CD4-positive, alpha-beta T cell treated with Interleukin-12 subunit alpha and Interleukin-12 subunit beta, for 1 hour (primary cell): ENCODE measurements at places on chromosomes 2 and 18.

DNA sequence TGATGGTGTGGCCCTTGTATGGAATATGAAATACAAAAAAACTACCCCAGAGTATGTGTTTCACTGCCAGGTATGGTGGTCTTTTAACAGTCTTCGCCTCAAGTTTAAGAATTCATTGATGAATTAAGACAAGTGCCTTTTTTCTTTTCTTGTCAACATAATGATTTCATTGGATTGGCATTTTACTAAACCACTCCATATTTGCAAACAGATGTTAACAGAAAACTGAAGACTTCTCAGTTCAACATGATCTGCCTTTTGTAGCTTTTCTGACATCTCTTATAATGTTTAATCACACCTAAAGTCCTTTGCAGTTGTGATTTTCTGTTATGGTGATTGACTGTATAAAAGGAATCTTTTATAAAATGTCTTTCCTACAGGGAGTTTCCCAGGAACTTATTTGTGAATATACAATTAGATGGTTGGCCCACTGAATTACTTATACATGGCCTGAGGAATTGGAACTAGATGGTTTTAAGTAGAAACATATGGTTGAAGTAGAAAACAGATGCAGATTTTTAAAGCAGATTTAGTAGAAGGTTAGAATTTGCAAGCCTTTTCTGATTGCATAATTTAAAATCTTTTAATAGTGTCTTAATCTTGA is 39.7 kb downstream of the DYNC1I2 start:
- DNase-seq = no peak

- DNase-seq = no peak
These were observed 65.4 kb downstream of the TET3 start for GRCh38 chr2:74050151-74050550.

DNA sequence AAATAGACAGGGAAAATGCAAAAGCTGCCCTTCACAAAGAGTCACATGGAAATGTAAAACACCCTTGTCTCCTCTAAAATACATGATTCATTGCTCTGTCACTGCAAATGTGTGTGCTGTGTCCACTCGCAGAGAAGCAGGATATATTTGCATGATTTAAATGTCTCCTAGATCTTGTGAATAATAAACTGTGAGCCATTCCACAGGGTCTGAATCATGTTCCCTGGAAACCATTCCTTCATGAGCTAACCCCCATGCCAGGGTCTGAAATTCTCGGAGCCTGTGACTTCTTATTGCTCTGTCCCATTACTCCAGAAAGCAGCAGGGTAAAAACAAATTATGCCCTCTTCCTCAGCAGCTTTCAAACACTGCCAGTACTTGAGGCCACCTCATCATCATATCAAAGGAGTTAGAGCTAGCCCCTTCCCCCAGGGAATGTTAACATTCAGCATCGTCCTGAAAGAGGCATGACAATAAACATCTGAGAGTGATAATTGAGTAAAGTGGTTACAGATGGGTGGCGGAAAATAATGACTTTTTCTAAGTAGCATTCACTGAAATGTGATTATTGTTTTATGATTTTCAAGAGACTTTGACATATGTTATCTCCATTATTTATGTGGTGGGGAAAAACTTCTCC is 11.7 kb upstream of the CNGA3 start:
- DNase-seq = no peak

DNA sequence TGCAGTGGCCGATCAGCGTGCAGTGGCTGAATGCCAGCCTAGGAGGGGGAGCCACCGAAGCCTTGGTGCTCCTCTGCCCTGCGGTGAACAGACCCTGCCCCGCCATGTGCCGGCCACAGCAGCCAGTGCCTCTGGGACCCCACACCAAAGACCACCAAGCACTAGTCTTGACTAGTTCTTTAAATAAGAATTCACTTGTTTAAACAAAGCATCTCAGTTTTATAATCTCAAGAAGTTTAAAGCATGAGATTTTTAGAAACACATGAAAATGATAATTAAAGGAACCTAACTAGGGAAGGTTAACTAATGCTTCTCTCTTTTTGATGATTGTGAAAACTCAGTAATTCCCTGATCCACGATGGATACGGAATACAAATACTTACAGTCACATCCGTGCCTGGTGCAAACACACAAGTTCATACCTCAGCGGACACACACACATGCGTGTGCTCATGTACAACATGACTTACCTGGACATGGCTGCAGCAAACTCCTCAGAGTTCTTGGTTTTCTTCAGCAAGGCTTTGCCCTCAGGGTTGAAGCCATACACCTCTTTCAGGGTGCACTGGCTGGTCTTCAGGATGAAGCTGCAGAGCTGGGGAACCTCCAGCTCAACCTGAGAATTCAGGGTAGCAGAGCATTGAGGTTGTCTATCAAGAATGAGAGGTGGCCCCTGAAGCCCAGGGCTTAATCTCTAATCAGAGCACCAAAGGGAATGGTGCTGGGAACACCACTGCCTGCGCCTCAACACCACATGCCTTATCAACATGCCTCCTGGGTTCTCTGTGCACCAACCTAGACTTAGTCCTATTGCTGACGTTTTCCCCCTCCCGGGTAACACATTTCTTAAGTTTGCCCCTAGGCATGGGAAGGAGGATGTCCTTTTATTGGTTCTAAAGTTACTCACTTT is 3.1 kb downstream of the APOB start:
- no peak for DNase-seq

GRCh38 chr2:170454471-170455372 is 260.4 kb upstream of the SP5 start:
- DNase-seq = no peak

DNA sequence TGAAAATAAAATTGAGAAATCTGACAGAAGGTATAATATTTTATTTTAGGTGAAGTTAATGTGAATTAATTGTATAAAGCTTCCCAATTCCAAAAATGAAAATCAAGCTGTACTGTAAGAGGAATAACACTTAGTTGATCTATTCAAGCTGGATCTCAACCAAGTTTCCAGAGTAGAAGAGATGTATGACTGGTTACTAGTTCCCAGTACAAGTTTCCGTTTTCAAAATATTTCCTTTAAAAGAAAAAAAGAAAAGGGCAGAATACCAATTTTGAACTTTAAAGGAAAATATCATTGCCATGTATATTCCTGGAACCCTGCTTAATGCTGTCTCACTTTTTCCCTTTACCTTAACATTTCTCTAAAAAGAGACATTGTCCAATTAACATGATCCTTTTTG is 308.5 kb downstream of the IRS1 start:
- DNase-seq = no peak

DNA sequence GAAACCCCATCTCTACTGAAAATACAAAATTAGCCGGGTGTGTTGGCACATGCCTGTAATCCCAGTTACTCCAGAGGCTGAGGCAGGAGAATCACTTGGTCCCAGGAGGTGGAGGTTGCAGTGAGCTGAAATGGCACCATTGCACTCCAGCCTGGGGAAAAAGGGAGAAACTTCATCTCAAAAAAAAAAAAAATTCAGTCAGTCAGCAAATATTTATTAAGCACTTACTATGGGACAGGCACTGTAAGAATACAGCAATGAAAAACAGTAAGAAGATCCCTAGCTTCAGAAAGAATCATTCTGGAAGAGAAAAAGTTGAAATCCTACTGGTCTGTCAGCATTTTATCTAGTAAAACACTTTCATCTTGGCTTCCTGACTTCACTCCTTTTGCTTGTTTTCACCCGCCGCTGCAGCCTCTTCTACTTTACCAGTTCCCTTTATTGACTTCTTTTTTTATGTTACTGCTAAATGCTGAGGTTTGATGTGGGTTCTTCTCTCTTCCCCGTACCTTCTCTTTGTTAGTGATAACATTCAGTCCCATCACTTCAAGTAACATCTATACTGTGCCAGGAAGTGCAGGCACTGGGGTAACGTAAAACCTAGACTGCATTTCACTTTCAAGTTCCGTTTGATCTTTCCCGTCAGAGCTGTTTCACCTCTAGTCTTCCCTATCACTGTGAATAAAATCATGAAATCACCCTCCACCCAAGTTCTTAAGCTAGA is 10.8 kb upstream of the TAF4B start:
- DNase-seq = peak; percentile 66

DNA sequence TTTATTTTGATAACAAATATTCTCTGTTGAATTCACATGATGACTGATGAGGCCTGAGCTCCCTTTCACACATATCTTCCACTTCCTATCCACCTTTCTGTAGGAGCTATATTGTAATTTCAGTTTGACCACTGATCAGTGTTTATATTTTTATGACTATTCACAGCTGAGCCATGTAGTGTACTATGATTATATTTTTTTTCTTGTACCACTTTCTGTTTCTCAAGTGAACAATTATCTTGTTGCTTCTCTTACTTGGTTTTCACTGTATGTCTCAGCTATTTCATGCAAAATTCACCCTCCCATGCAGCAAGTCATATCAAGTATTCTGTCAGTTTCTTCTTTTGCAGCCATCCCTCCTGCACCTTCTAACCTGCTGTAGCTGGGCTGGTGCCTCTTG is 78.4 kb downstream of the TMEM247 start:
- DNase-seq = no peak

DNA sequence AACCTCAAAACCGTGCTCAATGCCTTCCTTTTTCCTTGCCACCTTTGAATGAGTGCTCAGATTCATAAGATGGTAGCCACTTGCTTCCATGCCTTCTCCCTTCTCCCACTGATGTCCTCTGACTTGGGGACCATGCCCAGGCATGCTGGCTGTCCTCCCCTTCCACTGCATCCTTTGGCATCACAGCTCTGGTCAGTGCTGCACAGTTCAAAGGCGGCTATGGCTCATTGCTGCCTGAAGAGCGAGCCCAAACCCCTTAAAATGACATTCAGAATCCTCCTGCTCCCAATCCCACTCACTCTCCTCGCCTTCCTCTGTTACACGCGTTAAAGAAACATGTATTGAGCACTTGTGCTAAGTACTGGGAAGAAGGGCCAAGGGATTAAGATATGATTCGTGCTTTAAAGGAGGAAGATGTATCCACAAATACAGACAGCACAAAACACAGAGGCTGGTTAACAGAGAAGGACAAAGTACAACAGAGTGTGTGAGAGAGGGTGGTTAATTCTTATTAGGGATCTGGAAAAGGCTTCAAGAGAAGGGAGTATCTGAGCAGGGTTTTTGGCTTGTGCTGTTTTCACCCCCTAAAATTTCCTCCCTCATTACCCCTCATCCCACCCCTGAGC is 81.8 kb downstream of the CERKL start:
- DNase-seq = no peak

GRCh38 chr2:201194097-201194496 is 11.2 kb downstream of the CASP10 start:
- DNase-seq = peak; percentile 50

GRCh38 chr18:55499526-55499925 is 88.5 kb downstream of the TCF4 start:
- DNase-seq = no peak

GRCh38 chr2:6793913-6794312 is 71.8 kb downstream of the CMPK2 start:
- no peak for DNase-seq

GRCh38 chr2:161136696-161137324 is 23.4 kb upstream of the TANK start:
- peak; percentile 86 for DNase-seq

GRCh38 chr2:69628325-69629021 is 15.1 kb downstream of the AAK1 start:
- DNase-seq = no peak

DNA sequence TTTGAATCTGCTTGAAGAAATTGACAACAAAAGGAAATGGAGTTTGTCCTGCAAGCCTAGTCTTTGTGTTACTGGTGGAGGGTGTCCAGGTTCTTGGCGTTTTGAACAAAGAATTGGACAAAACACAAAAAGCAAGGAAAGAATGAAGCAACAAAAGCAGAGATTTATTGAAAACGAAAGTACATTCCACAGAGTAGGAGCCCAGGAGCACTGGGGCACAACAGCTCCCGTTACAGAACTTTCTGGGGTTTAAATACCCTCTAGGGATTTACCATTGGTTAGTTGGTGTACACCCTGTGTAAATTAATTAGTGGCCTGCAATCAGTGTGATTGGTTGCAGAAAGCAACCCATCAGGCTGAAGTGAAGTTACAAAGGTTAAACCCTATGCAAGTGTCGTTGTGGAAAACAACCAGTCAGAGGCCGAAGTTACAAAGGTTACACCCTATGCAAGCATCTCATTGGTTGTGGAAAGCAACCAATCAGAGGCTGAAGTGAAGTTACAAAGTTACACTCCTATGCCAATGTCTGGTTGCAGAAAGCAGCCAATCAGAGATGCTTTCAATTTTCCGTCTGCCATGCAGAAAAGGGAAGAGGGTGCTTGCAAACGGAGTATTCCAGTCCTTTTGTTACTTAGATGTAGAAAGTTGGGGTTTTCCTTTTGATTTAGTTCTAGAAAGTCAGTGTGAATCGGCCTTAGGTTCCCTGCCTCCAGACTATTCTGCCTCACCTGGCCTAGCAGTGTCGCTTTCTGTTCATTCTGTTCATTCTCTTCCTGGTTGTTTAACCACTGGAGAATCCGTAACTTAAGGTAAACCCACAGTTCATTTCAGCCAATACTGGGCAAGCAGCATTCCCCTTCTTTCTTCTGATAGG is 47.6 kb upstream of the PTH2R start:
- DNase-seq = no peak

- no peak for DNase-seq
These were observed 161.7 kb upstream of the SIX3 start for GRCh38 chr2:44779793-44780192.

GRCh38 chr2:195820867-195821565 is 164.0 kb downstream of the SLC39A10 start:
- no peak for DNase-seq

DNA sequence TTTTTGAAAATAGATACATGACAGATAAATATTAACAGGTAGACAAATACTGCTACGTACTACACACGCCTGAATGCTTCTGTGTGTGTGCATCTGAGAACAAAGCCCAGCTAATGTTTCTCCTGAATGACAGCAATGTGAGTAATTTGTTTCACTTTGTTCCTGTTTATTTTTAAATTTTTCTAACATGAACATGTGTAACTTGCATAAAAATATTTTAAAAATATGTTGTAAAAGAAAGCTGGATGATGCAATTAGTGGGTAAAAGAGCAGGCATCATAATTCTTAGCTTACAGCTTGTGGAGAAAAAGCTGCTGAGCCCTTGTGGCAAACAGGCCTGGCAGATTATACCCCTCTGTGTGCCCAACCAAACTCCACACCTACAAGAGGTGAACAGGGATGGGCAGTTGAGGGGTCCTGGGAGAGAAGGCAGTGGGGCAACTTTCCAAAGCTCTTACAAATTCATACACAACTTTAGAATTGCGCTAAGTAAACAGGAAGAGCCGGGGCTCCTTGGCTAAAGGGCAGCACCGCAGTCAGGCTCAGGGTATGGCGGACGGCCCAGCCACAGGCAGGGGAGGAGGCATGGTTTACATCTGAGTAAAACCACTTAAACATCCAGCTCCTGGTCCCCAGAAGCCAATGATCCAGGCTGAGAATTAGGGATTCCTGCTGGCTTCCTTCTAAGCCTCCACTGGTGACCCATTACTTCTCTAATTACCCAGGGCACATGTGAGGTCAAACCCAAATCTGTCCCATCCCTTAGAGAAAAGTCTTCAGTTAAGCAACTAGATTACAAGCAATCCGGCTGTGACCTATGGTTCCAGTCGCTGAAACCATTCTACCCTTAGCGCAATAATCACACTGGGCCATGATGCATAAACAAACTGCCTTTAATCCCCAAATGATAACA is 14.0 kb downstream of the PXDN start:
- no peak for DNase-seq
